ENCODE measurements at places on chromosomes 3 and 15.

DNA sequence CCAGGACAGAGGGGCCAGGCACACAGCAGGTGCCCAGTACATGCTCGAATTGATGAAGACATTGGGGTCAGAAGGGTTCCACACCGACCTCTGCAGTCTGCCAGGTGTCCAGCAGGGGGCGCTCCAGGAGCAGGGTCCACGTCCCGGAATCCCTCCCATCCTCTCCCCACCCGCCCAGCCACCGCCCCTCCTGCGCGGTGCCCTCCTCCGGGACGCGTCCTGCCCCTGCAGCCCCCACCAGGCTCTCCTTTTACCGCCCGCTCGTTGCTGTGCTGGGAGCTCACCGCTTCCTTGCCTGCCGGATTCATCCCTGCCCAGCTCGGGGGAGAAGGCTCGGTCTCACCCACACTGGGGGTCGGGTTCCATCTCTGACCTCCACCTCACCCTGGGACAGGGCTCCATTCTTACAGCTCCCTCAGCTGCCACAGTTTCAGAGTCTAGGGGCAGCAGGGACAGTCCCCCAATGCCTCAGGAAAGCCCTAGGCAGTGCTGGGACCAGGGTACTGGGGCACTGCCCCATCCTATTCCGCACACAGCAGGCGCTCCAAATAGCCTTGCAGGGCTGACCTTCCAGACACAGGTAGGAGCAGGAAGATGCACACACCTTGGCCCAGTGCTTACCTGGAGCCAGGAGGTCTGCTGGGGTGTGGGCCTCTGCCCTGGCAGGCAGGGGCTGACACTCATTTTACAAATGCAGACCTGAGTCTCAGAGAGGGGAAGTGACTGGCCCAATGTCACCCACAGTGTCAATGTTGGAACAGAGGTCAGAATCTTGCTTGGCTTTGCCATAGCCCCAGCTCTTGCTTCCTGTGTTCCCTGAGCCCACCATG lies 31.0 kb downstream of the GRIP2 start:
- peak; percentile 78 for DNase-seq

DNA sequence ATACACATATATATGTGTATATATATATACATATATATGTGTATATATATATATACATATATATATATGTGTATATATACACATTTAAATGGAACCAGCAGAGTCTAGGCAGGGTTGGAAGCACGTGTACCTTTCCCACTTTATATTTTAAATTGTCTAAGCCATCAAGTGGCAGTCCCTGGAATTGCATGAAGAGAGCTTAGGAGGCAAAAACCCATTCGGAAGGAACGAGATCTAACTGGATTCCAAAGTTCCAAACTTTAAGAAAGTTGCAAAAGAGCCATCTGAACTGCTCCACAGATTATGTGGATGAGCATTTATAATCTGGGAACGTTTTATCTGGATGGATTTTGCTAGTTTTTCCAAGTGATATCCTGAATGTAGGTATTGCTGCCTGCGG lies 186.5 kb downstream of the FOXP1 start:
- peak; percentile 58 for DNase-seq

- DNase-seq, result peak; percentile 70
Measured at GRCh38 chr15:71337197-71337845, 222.1 kb downstream of the THSD4 start.

DNA sequence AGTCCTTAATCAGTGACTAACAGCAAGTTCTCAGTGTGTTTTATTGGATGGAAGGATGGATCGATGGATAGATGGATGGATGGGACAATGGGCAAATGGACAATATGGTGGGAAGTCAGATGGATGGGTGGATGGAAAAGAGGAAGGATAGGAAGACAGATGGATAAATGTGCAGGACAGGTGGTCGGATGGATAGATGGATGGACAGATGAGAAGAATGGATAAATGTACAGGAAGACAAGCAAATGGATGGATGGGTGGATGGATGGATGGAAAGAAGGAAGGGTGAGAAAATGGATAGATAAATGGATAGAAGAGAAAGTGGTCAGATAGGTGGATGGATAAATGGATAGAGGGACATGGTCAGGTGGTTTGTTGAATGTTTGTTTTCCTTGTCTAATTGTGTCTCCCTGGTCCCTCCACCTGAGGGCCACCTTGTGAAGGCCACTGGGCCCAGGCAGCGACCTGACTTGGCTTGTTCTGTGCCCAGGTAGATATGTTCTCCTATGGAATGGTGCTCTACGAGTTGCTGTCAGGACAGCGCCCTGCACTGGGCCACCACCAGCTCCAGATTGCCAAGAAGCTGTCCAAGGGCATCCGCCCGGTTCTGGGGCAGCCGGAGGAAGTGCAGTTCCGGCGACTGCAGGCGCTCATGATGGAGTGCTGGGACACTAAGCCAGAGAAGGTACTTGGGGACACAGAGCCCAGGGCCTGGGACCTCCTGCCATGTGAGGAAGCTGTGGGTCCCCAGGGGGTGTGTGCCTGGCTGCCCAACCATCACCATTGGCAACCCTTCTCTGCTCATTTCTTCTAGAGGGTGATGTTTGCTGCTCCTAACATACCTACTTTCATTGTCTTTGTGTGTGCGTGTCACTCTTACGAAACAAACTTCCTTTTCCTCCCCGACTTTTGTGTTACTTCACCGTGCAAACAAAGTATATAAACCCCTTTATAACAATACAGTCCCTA lies 137.5 kb downstream of the LRRK1 start:
- no peak for DNase-seq

GRCh38 chr3:43185274-43185982 lies 79.5 kb upstream of the POMGNT2 start:
- no peak for DNase-seq

DNA sequence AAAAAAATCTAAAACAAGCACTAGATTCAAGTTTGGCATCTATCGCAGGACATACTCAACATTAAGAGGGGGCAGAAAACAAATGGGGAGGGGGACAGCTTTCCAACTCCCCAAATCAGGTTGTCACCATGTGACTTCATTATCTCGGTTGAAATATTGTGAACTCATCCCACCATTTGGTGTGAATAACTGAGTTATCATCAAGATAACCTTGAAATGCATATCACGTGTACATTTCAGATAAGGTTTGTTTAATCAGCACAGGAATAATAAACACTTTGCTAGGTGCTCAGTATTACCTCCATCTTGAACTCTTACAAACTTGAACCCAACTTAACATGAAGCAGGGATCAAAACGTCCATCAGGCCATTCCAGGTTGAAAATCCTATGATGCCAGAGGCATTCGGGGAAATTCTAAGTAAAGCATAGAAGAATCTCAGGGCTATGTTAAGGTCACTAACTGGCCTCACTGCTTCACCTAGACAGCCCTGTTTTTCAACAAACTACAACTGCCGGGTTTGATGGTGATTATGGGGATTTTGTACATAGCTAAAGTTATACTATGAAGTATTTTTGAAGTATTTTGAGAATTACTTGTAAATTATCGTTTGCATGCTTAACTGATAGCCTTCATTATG lies 3.0 kb upstream of the ARHGAP31 start:
- DNase-seq, result no peak

DNA sequence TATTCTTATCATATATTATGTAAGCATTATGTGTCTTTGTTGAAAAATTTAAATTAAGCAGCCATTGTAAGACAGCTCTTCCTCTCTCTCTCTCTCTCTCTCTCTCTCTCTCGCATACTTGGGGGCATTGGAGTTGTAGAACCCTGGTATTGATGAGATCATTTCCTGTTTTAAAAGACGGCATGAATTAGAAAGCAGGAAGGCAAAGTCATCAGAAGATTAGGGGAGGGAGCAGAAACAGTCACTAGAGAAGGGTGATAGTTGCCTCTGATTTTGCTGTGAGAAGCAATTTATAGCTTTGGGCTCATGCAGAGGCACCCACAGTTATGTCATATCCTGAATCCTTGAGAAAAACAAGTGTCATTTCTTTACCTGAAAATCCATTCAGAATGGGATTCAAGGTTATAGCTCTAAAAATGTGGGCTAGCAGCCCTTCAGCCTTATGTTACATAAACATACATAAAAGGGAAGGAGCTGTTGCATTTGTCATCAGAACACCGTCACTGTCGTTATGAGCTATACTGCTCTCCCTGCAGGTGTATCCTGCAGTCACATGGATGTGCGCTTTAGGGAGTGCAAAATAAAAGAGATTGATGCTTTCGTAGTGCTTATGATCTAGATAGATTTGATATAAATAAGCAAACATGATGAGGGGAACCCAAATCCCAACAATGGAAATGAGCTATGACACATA lies 213.8 kb downstream of the NR1D2 start:
- no peak for DNase-seq

DNA sequence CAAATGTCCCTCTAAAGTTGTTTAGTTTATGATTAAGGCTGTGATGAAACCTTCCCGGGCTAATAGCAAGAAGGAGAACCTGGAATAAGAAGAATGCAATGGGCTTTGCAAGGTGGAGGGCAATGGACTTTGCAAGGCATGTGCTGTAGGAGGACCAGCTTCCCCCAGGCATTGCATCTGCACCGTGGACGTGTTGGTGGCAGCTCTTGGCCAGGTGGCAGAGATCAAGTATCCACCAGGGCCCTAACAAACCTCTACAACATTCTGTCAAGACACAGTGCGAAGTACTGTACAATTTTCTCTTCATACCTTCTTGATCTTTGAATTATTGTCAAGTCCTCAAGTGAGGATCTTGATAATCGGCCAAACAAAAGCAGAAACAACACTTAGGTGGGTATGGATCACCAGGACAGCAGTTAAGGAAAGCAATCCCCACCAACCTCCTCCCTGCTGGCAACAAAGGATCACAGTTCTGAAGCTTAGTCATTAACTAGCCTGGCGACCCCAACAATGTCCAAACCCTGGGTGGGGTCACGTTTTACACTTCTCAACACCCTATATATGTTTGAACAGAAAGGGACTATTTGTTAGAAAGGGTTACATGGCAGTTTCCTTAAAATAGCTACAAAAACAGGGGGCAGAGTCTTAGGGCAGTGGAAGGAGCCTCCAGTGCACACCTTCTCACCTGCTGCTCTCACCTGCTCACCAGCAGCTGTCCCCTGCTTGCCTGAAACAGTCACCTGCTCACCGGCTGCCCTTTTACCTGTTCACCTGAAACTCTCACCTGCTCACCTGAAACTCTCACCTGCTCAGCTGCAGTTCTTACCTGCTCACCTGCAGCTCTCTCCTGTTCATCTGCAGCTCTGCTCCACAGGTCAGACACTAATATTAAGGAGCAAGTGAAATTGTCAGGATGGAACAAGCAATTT lies 137.9 kb upstream of the LIPC start:
- no peak for DNase-seq

- peak; percentile 11 for DNase-seq
Measured at GRCh38 chr3:160343132-160343531, 55.9 kb downstream of the IFT80 start.

DNA sequence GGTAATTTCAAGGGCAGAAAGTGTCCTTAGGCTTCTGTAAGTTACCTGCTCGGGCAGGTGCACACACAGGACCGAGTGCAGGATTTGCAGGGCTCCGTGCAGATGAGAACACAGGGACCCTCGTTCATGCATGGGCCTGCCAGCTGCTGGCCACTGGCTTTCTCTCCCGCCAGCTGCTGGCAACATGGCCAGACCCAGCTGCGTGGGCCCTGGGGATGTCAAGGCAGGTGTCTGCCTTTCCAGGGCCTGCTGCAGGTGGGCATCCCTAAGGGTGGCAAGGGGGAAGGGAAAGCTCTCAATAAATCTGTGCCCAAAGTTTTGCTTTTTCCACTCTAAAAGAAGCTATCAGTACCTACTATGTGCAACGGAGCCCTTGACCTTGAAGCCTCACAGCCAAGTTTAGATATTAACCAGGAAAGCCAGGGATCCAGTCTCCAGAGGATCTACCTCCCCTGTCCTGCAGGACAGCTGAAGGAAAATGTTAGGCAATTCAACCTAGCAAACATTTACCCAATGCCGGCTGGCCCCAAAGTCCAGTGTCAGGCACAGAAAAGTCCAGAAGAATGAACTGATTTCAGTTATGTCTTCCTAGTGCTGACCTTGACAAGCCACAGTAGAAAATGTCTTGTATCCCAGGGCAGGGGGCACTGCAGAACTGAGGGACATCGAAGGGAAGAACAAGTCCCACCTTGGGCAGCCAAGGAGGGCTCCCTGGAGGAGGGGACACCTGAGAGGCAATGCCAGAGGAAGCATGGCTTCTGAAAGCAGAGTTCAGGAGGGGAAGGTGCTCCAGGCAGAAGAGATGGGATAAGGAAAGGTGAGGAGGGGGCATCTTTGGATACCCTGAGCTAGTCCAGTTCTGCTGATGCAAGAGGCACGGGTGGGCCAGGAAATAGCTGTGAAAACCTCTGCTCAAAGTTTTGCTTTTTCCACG lies 26.4 kb downstream of the NUP210 start:
- no peak for DNase-seq

DNA sequence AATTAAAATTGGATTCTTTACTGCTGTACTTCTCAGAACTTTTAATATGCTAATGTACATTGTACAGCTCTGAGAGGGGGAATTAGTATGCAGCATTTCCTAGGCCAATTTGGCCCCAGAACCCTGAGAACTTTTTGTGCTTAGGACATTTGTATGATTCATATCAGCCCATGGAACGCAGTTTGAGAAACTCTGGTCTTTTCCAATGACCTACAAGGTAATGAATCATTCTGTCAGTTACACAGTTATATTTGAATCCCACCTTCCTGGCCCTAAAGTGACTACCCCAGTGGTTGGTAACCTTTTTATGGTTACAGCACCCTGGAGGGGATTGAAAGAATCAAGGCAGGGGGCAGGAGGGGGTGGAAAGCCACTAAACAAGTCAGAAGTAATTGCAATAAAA lies 25.6 kb upstream of the KBTBD12 start:
- DNase-seq, result no peak

GRCh38 chr3:46228260-46229242 lies 13.7 kb upstream of the CCR3 start:
- DNase-seq, result no peak

- DNase-seq, result no peak
Measured at GRCh38 chr15:51227940-51228732, 110.3 kb downstream of the CYP19A1 start.

GRCh38 chr15:41476416-41477048 lies 17.1 kb upstream of the ITPKA start:
- no peak for DNase-seq

- DNase-seq, result no peak
Measured at GRCh38 chr3:106058475-106058874, 189.7 kb upstream of the CBLB start.

- DNase-seq, result peak; percentile 29
Measured at GRCh38 chr3:112061152-112061551, 25.0 kb upstream of the C3orf52 start.

GRCh38 chr3:60114191-60114590 lies 1064.4 kb upstream of the CFAP20DC start:
- no peak for DNase-seq

DNA sequence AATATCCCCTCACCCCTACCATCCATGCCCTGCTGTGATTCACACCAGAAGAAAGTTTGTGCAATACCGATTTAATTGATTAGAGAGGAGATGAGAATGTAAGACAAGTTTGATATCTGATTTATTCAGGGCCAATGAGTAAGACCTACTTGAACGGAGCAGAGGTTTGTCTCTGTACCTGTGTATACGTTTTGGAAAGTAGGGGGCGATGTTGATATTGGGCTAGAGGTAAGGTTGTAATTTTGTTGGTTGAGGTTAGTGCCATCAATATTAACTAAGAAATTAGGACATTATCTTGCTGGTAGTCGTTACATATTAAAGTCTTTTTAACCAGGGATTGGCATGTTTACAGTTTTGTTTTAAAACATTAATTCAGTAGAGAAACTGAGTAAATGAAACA lies 20.5 kb downstream of the EAF2 start:
- peak; percentile 6 for DNase-seq

Measured in tongue (tissue), 3 donors.